Activated T-helper 1 cell treated with anti-CD3 and anti-CD28 coated beads, Interleukin-2, amount 50 U/mL, for 16 hours (primary cell): ENCODE measurements at places on chromosomes 2 and 18.

GRCh38 chr18:13465124-13465446, 246.5 kb downstream of the LDLRAD4 start:
- no peak for DNase-seq

DNA sequence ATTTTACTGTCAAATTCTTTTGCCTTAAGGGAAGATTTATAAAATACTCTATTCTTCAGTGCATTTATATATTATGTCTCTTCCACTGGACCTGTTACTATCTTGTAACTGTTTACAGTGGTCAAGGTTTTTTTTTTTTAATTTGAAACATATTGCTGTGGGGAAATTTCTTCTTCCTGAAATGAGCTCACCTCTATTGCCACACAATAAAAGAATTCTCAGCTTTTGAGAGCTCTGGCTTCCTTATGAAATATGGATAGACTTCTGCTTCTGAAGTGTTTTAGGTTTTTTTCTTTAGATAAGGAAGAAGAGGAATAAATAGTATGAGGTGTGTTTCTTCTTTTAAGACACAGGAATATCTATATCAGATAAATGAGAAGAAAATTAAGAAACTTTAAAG, 7.7 kb downstream of the VRK2 start:
- DNase-seq: no peak

DNA sequence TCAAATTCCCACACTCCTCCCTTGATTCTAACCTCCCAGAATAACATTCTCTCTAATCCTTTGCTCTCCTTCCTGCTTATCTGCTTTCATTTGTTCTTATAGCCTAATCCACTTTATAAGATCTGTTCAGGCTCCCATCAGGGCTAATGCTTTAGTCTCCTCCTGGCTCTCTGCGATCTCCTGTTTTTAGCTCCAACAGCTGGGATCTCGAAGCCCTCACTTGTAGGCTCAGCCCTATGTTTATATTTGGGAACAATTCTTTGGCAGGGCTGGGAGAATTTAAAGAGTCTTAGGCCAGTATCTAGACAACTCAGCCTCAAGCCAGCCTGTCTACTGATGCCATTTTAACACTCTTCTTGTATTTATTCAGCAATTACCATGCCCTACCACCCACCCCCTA, 27.2 kb upstream of the RAPH1 start:
- no peak for DNase-seq

- no peak for DNase-seq
These were observed 2.7 kb downstream of the NT5DC4 start for GRCh38 chr2:112723547-112723940.

- no peak for DNase-seq
These were observed 217.7 kb upstream of the SMAD7 start for GRCh38 chr18:49168281-49168985.

- DNase-seq: no peak
These were observed 177.7 kb upstream of the ZC3H15 start for GRCh38 chr2:186308347-186308746.

GRCh38 chr2:43127208-43127940, 99.0 kb downstream of the ZFP36L2 start:
- peak; percentile 95 for DNase-seq
